Panc1 (cell line): ENCODE measurements at places on chromosomes 16 and 17. TPM values are rescaled to one million over a fixed set of nuclear protein-coding genes. Genes with fewer than 3 reads are reported as not detected.

Gene EVI2A
- not detected for total RNA-seq

- H3K27ac ChIP-seq: peak overlapping the region; percentile 67
- no peaks in the 10 kb centered on the region for H3K36me3 ChIP-seq
These were observed 151.9 kb upstream of the GSE1 start for GRCh38 chr16:85461022-85461813.

Gene TBC1D3K
- total RNA-seq: 1.5 TPM

Gene DPEP3
- not detected for total RNA-seq

DNA sequence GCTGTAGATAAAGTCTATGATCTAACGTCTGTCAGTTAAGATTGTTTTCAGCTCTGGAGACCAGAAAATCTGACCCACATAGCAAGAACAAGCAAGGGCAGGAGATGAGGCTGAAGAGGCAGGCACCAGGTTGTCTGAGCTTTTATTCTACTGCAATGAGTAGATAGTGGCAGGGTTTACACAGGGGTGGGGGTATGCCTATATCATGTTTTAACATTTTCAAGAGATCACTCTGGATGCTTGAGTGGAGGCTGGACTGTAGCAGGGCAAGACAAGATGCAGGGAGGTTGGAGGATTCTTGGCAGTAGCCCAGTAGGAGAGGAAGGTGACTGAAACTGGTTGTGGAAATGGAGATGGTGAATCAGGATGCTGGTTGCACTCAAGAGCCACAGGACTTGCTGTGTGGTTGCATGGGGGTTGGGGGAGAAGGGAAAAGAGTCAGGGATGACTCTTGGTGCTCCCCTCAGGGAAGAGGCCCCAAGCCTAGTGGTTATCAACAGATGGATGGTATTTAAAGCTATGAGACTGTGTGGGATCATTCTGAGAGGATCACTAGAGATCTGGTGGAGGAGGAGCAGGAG, 143.1 kb upstream of the KCNJ18 start:
- DNase-seq: no peak
- peaks cover 10% of the 10 kb centered on the region; the same call in 1 of the 2 replicates for H3K4me1 ChIP-seq
- no peak overlapping the region for H3K4me3 ChIP-seq
- no peak overlapping the region for H3K27ac ChIP-seq
- no peaks in the 10 kb centered on the region for H3K36me3 ChIP-seq

GRCh38 chr17:78268191-78268874, 36.9 kb downstream of the TMEM235 start:
- DNase-seq: no peak
- no peaks in the 10 kb centered on the region for H3K36me3 ChIP-seq
- H3K4me1 ChIP-seq: peaks cover 37% of the 10 kb centered on the region
- no peak overlapping the region for H3K4me3 ChIP-seq
- no peaks in the 10 kb centered on the region for H3K27me3 ChIP-seq

DNA sequence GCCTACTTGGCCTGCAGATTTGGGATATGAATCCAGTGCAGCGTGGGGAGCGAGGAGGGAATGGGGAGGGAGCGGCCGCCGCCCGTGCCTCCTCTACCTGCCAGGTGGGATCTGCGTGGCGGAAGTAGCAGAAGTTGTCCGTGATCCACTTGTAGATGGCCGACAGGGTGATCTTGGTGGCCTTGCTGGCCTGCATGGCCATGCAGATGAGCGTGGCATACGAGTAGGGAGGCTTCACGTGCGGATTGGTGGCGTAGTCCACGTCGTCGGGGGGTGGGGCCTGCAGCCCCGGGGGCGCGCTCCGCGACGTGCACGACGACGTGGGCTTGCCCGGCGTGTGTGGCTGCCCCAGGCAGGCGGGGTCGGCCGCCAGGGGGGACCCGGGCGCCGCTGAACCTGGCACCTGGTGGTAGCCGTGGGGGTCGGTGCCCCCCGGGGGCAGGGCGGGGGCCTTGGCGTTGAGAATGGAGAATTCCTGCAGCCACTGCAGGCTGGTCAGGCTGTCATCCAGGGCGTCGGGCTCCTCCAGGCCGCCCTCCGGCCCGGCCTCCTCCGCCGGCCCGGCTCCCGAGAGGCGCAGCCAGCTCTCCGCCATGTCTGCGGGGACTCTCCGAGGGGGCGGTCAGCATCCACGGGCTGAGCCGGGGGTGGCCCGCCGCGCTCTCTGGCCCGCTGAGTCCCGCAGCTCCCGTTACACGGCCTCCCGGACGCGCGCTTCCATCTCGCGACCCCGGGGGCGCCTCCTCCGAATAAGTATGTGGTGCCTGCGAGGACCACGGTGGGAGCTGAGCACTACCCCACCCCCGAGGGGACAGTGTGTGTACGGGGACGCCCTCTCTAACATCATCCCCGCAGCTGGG, 1.0 kb downstream of the FOXJ1 start:
- DNase-seq: no peak
- H3K4me3 ChIP-seq: no peak overlapping the region
- peaks cover 21% of the 10 kb centered on the region for H3K4me1 ChIP-seq
- no peaks in the 10 kb centered on the region for H3K27me3 ChIP-seq
- no peaks in the 10 kb centered on the region for H3K36me3 ChIP-seq
- no peak overlapping the region for H3K27ac ChIP-seq

GRCh38 chr17:7347630-7348477, 4.1 kb upstream of the KCTD11 start:
- no peaks in the 10 kb centered on the region for H3K27me3 ChIP-seq
- no peak overlapping the region for H3K27ac ChIP-seq
- H3K36me3 ChIP-seq: no peaks in the 10 kb centered on the region; the same call in 1 of the 2 replicates
- H3K4me3 ChIP-seq: no peak overlapping the region

- DNase-seq: no peak
- H3K27me3 ChIP-seq: no peaks in the 10 kb centered on the region
- no peaks in the 10 kb centered on the region for H3K36me3 ChIP-seq
These were observed 12.7 kb downstream of the ENDOV start for GRCh38 chr17:80427366-80428282.

- H3K27ac ChIP-seq: no peak overlapping the region
- no peak for DNase-seq
- H3K4me3 ChIP-seq: no peak overlapping the region
- no peaks in the 10 kb centered on the region; the same call in 1 of the 2 replicates for H3K27me3 ChIP-seq
- no peaks in the 10 kb centered on the region for H3K36me3 ChIP-seq
These were observed 7.3 kb upstream of the DDX52 start for GRCh38 chr17:37650419-37651003.

DNA sequence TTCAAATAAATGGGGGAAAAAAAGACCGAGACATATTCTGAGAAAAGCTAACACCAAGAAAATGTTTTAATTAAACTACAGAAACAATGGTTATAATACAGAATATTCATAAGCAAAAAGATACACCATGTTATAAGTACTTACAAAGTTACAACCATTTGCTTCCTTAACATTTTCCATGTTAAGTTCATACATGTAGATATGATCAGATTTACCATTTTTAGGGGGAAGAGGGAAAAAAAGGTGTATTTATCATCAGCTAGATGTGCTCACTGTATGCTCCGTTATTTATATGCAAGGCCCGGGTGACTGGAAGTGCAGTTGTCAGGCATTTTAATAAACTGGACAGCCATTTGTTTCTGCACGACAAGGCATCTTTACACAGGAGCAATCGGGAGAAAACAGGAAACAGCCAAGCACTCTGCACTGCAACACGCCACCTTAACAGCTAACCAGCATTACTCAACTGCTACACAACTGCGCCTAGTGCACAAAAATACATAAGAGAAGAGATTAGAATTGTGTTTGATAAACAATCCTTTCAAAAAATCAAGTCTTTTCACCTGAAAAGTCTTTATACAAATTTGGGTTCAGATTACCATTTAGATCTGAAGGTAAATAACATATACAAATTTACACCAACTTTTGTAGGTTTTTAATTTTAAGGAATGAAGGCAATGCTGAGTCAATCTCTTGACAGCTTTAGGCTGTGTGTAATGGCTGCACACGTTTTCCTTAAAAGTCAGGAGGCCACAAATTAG, 2.9 kb downstream of the SRSF2 start:
- peak overlapping the region; percentile 97 for H3K4me3 ChIP-seq
- peak overlapping the region; percentile 98 for H3K27ac ChIP-seq
- peaks cover 32% of the 10 kb centered on the region for H3K4me1 ChIP-seq
- H3K27me3 ChIP-seq: no peaks in the 10 kb centered on the region
- DNase-seq: no peak
- H3K36me3 ChIP-seq: peaks cover 42% of the 10 kb centered on the region

Gene NPIPA5
- 0.26 TPM for total RNA-seq

Gene PLD2
- 40.2 TPM for total RNA-seq

Gene GRIN2A
- total RNA-seq: 12.3 TPM

Gene SCGB1C2
- not detected for total RNA-seq

Gene SOST
- not detected for total RNA-seq

DNA sequence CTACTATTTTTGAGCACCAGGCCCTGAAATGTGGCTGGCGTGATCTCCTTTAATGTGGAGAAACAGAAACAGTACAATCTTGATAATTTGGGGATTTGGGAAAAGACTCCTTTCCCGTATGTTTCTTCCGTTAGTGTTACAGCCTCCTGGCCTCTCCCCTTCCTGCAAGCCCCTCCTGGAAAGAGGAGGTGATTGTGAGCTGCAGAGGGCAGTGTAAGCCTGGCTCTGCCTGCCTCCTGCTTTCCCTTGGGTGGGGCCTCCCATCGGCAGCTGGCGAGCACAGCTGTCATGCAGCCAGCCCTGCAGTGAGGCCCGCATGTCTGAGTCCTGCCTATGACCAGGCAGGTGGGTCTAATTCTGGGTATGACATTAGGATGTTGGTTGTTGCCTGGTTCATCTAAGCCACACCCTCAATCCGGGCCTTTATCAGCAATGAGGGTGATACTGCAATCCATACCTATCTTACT, 48.7 kb upstream of the WSB1 start:
- peak overlapping the region; percentile 46 for H3K27ac ChIP-seq
- no peaks in the 10 kb centered on the region for H3K36me3 ChIP-seq
- DNase-seq: no peak
- no peak overlapping the region for H3K4me3 ChIP-seq

GRCh38 chr17:60641810-60642220, 35.8 kb upstream of the BCAS3 start:
- no peaks in the 10 kb centered on the region for H3K27me3 ChIP-seq
- peak; percentile 27 for DNase-seq
- no peak overlapping the region for H3K27ac ChIP-seq
- H3K36me3 ChIP-seq: no peaks in the 10 kb centered on the region
- H3K4me1 ChIP-seq: no peaks in the 10 kb centered on the region
- no peak overlapping the region for H3K4me3 ChIP-seq

Gene SHISA6
- not detected for total RNA-seq

GRCh38 chr17:34391241-34391640, 28.2 kb upstream of the CCL1 start:
- H3K36me3 ChIP-seq: no peaks in the 10 kb centered on the region
- H3K4me3 ChIP-seq: no peak overlapping the region
- no peak for DNase-seq
- H3K27ac ChIP-seq: no peak overlapping the region
- no peaks in the 10 kb centered on the region for H3K4me1 ChIP-seq

Gene SLFN14
- not detected for total RNA-seq

DNA sequence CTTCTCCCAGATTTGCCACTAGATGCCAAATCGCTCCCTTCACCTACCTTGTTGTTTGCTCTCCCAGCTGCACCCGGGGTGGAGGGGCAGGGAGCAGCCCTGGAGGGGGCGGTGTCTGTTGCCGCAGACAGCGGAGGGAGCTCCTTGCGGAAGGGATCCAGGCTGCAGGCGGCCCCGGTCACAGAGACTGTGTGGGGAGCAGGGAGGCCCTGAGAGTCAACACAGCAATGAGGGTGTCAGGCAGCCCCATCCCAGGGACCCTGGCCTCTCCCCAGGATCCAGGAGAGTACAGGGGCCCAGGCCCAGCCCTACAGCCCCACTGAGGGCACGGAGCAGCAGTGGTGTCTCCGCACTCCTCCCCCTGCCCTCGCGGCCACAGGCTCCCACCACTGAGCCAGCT, 50.5 kb upstream of the CHMP6 start:
- H3K36me3 ChIP-seq: no peaks in the 10 kb centered on the region
- DNase-seq: no peak
- H3K4me1 ChIP-seq: no peaks in the 10 kb centered on the region
- H3K27ac ChIP-seq: no peak overlapping the region

DNA sequence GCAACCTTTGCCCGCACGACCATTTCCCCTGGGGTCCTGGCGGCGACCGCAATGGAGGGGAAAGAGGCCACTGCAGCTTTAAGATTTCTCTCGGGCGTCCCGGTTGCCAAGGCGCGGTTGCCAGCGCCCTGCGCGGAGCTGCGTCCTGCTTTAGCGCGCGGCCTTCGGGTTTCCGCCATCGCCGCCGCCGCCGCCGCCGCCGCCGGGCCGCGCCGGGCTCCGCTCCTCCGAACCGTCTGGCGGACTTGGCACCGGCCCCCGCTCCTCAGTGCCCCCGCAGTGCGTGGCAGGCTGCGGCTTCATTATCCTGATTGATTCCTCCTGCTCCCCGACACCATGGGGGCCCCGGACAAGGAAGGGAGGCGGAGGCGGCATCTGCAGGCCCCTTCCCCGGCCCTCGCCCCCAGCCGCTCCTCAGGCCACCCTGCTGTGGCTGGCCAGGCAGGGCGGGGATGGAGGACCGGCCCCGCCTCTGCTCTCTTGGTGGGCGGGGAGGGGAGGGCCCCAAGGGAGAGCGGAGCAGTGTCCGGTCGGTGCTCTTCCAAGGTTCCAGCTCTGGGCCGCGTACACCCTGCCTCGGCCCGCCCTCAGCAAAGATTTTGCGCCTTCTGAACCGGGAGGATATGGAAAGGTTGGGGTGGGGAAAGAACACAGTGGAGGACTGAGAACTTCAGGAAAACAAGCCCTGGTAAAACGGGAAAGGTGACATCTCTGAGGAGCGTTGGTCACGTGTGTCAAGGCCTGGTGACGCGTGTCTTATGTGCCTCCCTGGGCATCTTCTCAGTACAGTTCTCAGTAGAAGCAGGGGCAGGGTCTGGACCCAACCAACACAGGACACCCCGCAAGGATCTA, 34.0 kb downstream of the NEUROD2 start:
- no peak for DNase-seq
- peak overlapping the region; percentile 51 for H3K4me3 ChIP-seq
- H3K27ac ChIP-seq: peak overlapping the region; percentile 34; the same call in 1 of the 2 replicates

DNA sequence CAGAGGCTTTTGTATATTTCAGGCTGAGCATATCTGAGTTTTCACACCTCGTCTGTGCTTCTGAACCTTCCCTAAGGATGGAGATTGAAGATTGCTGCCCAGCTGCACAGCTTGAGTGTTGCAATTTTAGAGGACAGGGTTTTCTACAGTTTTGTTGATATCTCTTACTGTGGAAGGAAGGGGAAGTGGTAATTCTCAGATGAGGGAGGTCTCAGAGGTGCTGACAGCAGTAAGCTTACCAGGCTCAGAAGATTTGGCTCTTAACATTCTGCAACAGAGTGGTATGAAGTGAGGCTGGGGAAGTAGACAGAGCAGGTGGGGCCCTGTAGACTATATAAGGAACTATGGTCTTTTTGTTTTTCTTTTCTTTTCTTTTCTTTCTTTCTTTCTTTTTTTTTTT, 45.8 kb upstream of the ARHGAP17 start:
- no peak overlapping the region for H3K27ac ChIP-seq
- no peaks in the 10 kb centered on the region for H3K36me3 ChIP-seq
- DNase-seq: no peak
- no peak overlapping the region for H3K4me3 ChIP-seq
- H3K4me1 ChIP-seq: no peaks in the 10 kb centered on the region

- H3K27me3 ChIP-seq: no peaks in the 10 kb centered on the region
- H3K4me1 ChIP-seq: no peaks in the 10 kb centered on the region
- peaks cover 3% of the 10 kb centered on the region; the same call in 1 of the 2 replicates for H3K36me3 ChIP-seq
These were observed 45.9 kb downstream of the DDX19A start for GRCh38 chr16:70392606-70393005.
